ENCODE measurements at places on chromosomes 2 and 18.

- H3K27me3 ChIP-seq, result no peaks in the 10 kb centered on the region
- H3K36me3 ChIP-seq, result no peaks in the 10 kb centered on the region
- H3K27ac ChIP-seq, result no peak overlapping the region
- no peak for DNase-seq
These were observed 93.5 kb upstream of the SLC14A2 start for GRCh38 chr18:45521777-45522176.

DNA sequence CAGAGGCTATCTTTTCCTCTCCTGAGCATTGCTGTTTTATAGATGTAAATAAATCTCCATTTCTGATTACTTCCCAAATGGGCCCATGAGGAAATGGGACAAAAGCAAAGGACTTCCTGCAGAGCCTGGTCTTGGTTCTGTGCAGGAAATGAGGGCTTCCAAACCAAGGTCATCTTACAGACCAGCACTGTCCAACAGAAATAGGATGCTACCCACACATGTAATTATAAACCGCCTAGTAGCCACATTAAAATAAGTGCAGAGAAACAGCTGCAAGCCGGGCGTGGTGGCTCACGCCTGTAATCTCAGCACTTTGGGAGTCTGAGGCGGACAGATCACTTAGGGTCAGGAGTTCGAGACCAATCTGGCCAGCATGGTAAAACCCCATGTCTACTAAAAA is 6.2 kb downstream of the TTL start:
- H3K27ac ChIP-seq, result no peak overlapping the region
- H3K4me3 ChIP-seq, result no peak overlapping the region
- peaks cover 21% of the 10 kb centered on the region for H3K4me1 ChIP-seq
- H3K27me3 ChIP-seq, result no peaks in the 10 kb centered on the region
- no peak for DNase-seq

DNA sequence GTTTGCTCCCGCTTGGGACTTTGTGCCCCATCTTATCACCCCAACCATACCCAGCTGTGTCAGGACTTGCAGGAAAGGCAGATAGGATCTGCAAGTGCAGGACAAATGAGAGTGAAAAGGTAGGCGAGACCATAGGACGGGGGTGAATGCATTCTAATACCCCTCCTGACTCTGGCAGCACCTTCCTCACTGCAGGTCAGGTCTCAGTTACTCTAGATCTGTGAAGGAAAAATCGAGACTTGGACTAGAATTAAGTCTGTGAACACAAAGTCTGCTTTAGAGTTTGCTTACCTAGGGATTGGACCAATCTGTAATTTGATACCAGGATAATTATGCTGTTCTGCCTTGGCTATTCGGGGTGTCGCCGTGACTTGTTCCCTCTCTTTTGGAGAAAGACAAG is 19.7 kb downstream of the NT5DC4 start:
- no peaks in the 10 kb centered on the region for H3K27me3 ChIP-seq
- H3K4me1 ChIP-seq, result no peaks in the 10 kb centered on the region
- no peak overlapping the region for H3K4me3 ChIP-seq
- H3K27ac ChIP-seq, result no peak overlapping the region
- no peak for DNase-seq
- peaks cover 69% of the 10 kb centered on the region for H3K36me3 ChIP-seq

DNA sequence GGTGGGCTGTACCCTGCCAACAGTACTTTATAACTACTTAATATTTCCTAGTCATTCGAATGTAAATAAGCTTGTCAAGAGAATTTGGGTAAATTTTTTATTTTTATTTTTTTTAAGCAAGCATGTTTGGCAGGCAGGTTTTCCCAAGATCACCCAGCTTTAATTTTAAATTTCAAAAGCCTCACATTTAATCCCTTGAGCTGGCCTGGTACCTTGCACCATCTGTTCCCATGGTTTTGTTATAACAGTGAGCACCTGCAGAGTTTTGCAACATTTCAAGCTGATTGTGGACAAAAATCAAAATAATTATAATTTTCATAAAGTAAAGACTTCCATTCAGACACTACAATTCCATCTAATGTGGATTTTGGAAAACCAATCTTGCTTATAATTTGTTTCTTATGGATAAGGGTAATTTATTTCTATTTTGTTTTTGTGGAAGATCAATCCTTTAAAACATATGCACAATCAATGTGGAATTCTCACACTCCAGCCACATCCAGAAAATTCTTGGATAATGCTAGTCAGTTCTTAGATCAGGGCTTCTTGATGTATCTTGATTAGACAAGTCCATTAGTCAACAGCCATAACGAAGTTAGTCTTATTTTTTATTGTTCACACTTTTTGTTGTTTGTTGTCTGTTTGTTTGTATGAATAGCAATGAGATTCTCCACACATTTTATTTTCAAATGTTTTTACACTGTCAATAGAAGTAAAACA is 689.3 kb downstream of the NR4A2 start:
- no peaks in the 10 kb centered on the region for H3K4me1 ChIP-seq
- no peak overlapping the region for H3K4me3 ChIP-seq
- no peak for DNase-seq
- H3K36me3 ChIP-seq, result no peaks in the 10 kb centered on the region

GRCh38 chr18:74062037-74062436 is 85.6 kb downstream of the FBXO15 start:
- H3K4me1 ChIP-seq, result peaks cover 43% of the 10 kb centered on the region
- no peak overlapping the region for H3K4me3 ChIP-seq
- H3K27me3 ChIP-seq, result no peaks in the 10 kb centered on the region
- H3K36me3 ChIP-seq, result peaks cover 8% of the 10 kb centered on the region
- H3K27ac ChIP-seq, result no peak overlapping the region
- no peak for DNase-seq

DNA sequence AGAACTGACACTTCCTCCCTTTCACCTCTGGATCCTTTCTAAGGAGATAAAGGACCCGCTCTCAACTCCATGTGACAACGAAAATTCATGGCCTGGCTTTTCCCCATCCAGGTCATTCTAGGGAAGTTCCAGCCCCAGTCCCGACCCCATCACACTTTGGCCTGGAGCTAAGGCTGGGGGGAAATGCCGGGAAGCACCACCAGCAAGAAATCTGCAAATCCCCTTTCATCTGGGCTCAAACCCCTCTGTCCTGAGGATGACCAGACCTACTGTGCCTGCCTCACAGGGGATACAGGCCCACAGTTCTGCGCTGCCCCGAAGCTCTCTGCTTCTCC is 1.3 kb downstream of the SIX2 start:
- DNase-seq, result no peak
- peaks cover 99% of the 10 kb centered on the region for H3K27me3 ChIP-seq
- H3K4me1 ChIP-seq, result peaks cover 25% of the 10 kb centered on the region
- H3K4me3 ChIP-seq, result no peak overlapping the region
- no peak overlapping the region for H3K27ac ChIP-seq

DNA sequence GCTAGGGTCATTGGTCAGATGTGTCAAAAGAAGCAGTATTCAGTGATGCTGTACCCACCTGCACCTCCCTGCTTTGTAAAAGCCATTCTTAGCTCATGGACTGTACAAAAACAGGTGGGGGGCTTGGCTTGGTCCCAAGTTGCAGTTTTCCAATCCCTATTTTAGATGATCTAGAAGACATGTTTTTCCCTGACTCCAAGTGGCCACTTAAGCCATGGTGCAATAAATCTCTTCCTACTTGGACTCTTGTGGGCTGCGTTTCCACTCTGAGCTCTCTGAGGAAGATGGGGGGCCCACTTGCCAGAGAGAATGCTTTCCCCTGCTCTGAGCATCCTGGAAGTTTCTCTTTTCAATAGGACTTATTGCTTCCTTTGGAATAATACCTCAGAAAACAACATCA is 57.0 kb upstream of the SPP2 start:
- no peak overlapping the region for H3K27ac ChIP-seq
- no peak for DNase-seq
- peaks cover 57% of the 10 kb centered on the region for H3K4me1 ChIP-seq
- H3K27me3 ChIP-seq, result peaks cover 13% of the 10 kb centered on the region
